ENCODE measurements at places on chromosomes 1 and 21. TPM values are rescaled to one million over a fixed set of nuclear protein-coding genes. Genes with fewer than 3 reads are reported as not detected.

EFNA1 gene
- 0.32 TPM for total RNA-seq

IFNLR1 gene
- total RNA-seq = 4.6 TPM

SPATA17 gene
- not detected for total RNA-seq

CELF3 gene
- not detected for total RNA-seq

VSIG8 gene
- total RNA-seq = not detected

LGR6 gene
- total RNA-seq = 0.22 TPM

ZNF593OS gene
- not detected for total RNA-seq

OVAAL gene
- total RNA-seq = not detected

PKN2 gene
- total RNA-seq = 17.2 TPM

CD1E gene
- total RNA-seq = not detected

TRPM2 gene
- total RNA-seq = 3.5 TPM

RHD gene
- total RNA-seq = not detected

AQP10 gene
- total RNA-seq = not detected

DYRK3 gene
- 6.5 TPM for total RNA-seq

ZBTB7B gene
- total RNA-seq = 101 TPM

CTSE gene
- total RNA-seq = not detected

OR2AK2 gene
- not detected for total RNA-seq

AKNAD1 gene
- total RNA-seq = not detected

CREB3L4 gene
- 7.4 TPM for total RNA-seq

HUNK gene
- 0.20 TPM for total RNA-seq

S100A3 gene
- not detected for total RNA-seq

SYTL1 gene
- 28.5 TPM for total RNA-seq

LY9 gene
- total RNA-seq = 19.6 TPM

CYP4A11 gene
- total RNA-seq = not detected

ACTL8 gene
- total RNA-seq = not detected

ITLN2 gene
- not detected for total RNA-seq

SAMD13 gene
- total RNA-seq = 0.36 TPM

RGS13 gene
- total RNA-seq = not detected

KCNQ4 gene
- total RNA-seq = 0.49 TPM

CRYAA gene
- total RNA-seq = not detected

FCRL6 gene
- total RNA-seq = not detected

DESI2 gene
- 32.5 TPM for total RNA-seq

CAMK2N1 gene
- total RNA-seq = 0.57 TPM

GIPC2 gene
- 0.31 TPM for total RNA-seq

CCDC181 gene
- total RNA-seq = not detected

SPAG17 gene
- not detected for total RNA-seq

PAX7 gene
- total RNA-seq = not detected

C4BPB gene
- 1.1 TPM for total RNA-seq

FCGR3A gene
- not detected for total RNA-seq

LCE1F gene
- not detected for total RNA-seq

PLPPR5 gene
- not detected for total RNA-seq

BATF3 gene
- 27.1 TPM for total RNA-seq

FLG2 gene
- not detected for total RNA-seq

LDLRAD1 gene
- total RNA-seq = not detected

IQCC gene
- 5.9 TPM for total RNA-seq

HLX gene
- total RNA-seq = 0.12 TPM

HSD3B2 gene
- not detected for total RNA-seq

OR2W3 gene
- not detected for total RNA-seq

GPR153 gene
- total RNA-seq = 0.07 TPM
